D721Med (cell line): ENCODE measurements at places on chromosomes 4 and X.

DNA sequence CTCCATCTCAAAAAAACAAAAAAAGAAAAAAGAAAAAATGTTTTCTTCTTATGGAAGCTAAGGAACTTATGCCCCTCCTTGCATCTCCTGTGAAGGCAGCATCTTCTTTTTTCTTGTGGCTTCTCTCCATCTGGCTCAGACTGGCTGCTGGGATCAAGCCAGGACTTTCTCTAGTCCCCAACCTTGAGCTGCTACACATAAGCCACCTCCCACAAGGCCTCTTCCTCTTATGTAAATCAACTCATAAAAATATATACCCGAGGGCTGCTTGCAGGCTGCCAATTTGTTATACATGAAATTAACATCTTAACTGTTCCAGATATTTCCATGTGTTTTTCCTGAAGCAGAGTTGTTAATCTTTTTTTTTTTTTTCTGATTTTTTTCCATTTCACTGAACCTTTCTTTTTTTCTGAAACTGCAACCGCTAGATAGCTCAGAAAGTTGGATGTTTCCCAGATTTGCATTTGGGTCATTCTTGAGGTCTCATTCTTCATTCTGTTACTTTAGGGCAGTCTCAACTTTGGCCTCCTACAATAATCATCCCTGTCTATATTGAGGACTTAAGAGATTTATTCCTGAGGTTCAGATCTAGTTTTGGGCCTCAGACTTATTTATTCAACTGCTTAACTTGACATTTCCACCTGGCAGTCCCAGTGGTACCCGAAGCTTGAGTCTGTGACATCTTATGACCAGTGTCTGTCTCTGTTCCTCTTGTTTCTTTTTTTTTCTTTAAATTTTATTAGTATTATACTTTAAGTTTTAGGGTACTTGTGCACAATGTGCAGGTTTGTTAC, 10.3 kb downstream of the SNX25 start:
- no peak for DNase-seq

DNA sequence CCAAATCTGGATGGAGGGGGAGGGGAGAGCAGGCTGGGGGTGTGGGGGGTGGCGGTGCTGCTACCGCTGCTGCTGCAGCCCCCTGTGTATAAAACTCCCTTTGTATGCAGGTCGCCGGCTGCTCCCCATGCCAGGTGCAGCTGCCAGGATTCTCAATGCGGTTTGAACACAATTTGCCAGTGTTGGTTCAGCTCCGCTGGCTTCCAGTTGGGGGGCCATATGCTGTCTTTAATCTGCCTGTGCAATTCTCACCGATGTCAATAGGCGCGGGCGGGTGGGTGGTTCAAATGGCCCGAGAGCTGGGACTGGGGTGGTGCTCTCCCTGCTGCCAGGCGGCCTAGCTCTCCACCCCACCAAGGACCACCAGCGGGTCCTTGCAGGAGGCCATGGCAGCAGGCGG, 257.6 kb downstream of the BCOR start:
- no peak for DNase-seq

GRCh38 chrX:15298201-15298600, 17.2 kb downstream of the ASB11 start:
- no peak for DNase-seq

DNA sequence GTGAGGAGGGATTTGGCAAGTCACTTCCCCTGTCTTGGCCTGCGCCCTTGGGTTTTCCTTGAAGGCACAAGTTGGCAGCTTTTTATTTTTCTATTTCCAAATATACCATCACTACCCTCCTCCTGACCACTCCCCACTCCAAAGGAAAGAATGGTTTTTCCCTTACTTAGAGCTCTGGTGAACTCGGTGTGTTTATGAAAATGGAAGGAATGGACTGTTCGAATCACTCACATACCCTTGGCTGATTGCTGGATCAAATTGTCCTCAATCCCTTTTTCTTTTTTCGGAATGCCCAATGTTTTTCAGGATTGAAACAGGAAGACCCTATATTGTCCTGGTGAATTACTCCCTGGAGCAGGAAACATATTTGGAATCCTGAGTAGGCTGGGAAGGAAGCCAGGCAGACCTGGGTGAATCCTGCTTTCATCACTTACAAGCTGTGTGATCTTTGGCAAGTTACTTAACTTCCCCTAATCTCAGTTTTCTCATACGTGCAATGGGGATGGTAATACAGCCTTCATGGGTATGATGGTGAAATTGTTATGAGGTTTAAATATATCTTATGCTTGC, 70.7 kb downstream of the RTL5 start:
- DNase-seq, result no peak

DNA sequence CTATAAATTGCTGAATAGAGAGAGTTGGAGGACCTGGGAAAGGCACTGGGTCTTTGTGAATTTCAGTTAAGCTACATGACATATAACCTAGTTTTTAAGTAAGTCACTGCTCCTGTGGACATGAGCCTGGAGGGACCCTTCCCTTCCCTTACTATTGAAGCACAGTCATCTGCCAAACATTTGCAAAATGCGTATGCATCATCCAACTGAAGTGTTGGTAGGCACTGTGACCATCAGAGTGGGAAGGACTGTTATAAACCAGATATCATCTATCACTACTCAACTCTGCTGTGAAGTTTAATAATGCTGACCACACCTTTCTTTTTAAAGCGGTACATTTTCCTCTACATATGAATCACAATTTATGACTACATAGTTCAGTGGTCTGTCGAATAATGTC, 5.2 kb downstream of the GABRA3 start:
- DNase-seq, result no peak

DNA sequence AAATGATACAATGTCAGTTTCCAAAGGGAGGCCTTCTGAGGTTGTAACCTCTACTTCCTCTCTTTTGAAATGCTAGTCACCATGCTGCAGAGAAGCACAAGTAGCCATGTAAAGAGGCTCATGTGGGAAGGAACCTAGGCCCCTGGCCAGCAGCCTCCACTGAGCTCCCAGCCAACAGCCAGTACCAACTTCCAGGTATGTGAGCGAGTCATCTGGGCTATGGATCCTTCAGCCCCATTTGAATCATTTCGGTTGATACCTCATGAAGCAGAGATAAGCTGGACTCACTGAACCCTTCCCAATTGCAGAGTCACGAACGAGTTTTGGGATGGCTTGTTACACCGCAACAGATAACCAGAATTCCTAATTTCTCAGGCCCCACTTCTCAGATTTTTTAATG, 187.0 kb upstream of the LDB2 start:
- DNase-seq, result no peak

DNA sequence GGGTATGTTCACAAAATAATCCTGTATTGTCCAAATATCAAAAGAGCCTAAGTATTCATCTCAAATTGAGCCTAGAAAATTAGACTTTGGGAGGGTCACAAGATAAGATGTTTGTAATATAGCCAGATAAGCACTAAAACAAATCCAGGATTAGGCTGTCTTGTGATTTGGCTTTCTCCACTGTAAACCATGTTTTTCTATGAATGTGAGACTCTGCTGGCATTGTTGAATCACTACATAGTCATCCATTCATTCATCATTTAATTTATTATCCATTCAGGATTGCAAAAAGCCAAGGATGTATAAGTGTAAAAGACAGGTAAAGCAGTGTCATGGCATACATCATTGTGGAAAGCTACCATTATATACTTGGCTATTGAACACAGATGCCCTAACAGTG, 148.0 kb downstream of the GRID2 start:
- no peak for DNase-seq

DNA sequence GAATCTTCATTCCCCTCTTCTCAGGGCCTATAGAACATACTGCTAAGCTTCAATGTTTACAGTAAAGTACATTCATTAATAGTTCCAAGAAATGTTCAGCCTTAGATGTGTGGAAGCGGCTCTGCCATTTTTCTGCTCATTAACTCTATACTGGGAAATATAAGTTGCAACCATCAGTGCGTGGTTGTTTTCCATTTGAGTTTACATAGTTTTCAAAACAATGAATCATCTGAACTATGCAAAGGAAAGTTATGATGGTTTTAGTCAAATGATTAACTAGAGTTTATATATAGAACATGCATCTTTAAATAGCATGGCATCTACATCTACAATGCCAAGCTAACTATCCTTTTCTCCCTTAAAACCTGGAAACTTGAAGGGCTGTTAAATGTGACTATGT, 29.6 kb downstream of the LEF1 start:
- DNase-seq, result no peak

DNA sequence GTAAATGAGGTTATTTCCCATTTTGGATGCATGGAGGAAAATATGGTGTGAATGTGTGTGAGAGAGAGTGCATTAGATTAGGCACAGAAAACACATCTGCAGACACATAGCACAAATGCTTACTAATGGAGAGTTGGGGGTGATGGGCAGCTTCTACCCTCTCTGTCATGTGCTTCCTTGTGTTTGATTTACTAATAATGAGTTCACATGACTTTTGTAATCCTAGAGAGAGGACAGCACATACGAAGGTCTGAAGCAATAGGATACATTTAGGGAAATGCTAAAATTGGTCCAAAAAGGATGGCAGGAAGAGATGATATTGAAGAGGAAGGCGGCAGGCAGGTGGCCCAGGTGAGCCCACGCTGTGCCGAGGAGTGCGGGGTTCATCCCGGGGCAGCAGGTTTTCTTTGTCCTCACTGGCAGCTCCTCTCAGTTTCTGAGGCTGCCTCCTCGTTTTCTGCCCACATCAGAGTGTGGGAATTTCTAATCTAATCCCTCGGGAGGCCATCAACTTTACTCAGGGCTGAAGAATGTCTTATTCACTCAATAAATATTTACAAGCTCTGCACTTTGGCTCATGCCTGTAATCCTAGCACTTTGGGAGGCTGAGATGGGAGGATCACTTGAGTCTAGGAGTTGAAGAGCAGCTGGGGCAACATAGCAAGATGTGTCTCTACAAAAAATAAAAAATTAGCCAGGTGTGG, 15.9 kb upstream of the MAP9 start:
- no peak for DNase-seq

DNA sequence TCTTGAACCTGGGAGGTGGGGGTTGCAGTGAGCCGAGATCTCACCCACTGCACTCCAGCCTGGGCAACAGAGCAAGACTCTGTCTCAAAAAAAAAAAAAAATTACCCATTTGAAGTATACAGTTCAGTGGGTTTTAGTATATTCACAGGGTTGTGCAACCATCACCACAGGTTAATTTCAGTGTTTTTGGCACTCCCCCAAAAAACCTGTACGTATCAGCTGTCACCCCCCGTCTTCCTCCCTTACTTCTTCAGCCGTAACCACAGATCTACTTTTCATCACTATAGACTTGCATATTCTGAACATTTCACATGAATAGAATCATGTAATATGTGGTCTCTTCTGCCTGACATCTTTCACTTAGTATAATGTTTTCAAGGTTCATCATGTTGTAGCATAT, 11.7 kb upstream of the PTTG2 start:
- DNase-seq, result no peak

GRCh38 chrX:71466979-71467523, 65.9 kb upstream of the OGT start:
- DNase-seq, result no peak

GRCh38 chr4:23934915-23935314, 45.1 kb upstream of the PPARGC1A start:
- DNase-seq, result no peak

DNA sequence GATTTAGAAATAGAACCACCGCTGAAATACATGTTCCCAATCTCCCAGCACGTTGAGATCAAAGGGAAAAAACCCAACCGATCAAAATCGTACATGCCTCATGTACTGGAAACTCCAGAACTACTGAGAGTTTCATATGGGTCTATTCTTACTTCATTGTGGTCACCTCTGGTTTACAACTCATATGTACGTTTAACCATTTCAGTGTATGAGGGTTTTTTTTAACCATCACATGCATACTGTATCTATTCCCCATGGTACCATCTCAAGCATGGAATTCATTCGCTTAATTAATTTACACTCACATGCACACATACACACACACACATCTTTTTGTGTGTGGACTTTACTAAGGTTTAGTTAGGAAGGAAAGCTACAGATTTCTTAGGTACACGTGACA, 46.0 kb upstream of the CLNK start:
- DNase-seq, result no peak

- no peak for DNase-seq
These were observed 5.7 kb downstream of the LETM1 start for GRCh38 chr4:1850276-1850675.

DNA sequence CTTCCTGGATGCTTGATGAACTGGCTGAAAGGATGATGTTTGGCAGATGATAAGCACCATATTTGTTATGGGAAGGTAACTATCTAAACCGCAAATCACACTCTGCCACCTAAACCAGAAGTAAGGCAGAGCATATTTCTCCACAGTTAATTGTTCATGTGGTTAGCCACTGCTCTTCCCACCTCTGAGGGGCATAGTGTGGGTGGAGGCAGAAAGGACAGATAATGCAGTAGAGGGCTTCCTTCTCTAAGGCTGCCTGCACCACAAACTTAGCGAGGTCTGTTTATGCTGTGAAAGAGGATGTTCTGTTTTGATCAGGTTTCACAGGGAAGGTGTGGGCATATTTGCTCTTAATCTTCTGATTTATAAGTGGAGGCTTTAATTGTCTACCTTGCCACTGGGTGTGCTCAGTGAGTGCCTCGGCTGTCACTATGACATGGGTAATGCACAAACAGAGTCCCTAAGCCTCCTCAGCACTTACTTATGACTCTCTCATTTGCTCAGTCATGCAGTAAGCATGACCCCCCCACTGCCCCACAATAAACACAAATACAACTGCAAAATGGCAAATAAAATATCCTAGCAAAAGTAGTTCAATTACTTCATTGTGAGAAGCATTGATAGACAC, 401.0 kb downstream of the TMA16 start:
- DNase-seq, result no peak

GRCh38 chrX:35919536-35920309, at the start of gene CFAP47:
Gene CFAP47, plus strand, starts transcription at chrX:35919734. Its CDS starts 66 bp downstream, at chrX:35919800.
- DNase-seq, result no peak

- no peak for DNase-seq
These were observed 108.3 kb downstream of the DCTD start for GRCh38 chr4:182808673-182809416.

- no peak for DNase-seq
These were observed 217.8 kb upstream of the ETNPPL start for GRCh38 chr4:108980455-108981239.

DNA sequence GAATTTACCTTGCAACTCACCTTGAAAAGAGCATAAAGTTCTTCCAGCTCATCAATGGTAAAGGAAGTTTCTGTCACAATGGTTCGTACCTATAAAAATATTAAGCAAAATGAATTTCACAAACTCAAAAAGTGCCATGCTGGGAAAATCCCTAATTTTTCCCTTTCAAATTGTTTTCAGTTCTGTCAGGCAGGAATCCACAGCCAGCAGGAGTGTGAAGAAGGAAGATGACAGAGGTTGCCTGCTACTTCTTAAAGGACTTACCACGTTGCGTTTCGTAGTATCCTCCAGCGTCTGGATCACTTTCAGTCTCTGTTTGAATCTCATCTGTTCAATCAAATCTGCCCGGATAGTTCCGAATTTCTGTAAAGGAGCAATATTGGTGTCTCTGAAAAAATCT, 70.3 kb upstream of the UCP1 start:
- DNase-seq, result no peak

- no peak for DNase-seq
These were observed at the start of gene HHIP for GRCh38 chr4:144645631-144646522. Gene HHIP, plus strand, starts transcription at chr4:144646156. Its CDS starts 520 bp downstream, at chr4:144646676.

DNA sequence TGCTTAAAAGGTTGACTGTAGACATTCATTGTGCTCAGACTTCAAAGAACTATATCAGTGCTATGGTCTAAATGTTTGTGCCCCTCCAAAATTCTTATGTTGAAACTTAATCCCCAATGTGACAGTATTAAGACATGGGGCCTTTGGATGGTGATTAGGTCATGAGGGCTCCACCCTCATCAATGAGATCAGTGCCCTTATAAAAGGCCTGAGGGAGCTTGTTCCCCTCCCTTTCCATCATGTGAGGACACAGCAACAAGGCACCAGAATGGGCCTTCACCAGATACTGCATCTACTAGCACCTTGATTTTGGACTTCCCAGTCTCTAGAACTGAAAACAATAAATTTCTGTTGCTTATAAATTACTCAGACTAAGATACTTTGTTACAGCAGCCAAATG, 28.3 kb downstream of the CLOCK start:
- DNase-seq, result no peak
